D721Med (cell line): ENCODE measurements at places on chromosomes 1 and 21.

DNA sequence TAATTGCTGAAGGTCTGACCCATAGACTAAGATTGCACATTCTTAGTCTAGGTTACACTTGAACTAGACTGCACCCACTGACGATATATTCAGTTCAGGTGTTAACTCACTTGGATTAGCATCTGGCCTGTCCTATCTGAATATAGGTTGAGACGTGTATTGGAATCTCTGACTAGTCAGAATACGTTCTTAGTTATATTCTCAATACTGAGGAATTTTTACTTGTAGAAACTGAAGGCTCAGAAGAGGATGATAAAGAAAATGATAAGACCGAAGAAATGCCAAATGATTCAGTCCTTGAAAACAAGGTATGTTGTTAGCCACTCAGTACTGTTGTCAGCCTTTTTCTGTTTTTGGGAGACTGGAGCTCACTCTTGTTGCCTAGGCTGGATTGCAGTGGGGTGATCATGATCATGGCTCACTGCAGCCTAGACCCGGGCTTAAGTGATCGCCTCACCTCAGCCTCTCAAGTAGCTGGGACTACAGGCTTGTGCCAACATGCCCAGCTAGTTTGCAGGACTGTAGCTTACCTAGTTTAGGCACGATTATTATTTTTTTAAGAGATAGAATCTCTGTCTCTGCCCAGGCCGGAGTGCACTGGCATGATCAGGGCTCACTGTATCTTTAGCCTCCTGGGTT, 10.8 kb downstream of the CCDC17 start:
- no peak for DNase-seq

GRCh38 chr1:212368073-212368484, 46.6 kb downstream of the PACC1 start:
- DNase-seq: peak; percentile 39

DNA sequence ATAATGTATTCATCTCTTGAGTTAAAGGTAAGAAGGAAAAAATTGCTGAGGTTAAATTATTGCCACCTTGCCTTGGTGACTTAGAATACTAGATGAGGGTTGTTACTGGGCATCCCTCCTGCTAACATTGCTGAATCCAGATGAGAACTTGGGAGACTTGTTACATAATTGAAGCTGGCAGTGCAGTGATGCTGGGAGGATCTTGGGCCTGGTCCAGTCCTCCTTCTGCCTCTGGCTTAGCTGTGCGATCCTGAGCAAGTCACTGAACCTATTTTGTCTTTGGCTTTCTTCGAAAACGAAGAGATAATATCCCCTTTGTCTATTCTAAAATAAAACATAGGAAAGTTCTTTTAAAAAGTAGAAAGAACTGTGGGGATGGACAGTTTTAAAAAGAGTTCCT, 244.9 kb upstream of the NRIP1 start:
- DNase-seq: no peak

DNA sequence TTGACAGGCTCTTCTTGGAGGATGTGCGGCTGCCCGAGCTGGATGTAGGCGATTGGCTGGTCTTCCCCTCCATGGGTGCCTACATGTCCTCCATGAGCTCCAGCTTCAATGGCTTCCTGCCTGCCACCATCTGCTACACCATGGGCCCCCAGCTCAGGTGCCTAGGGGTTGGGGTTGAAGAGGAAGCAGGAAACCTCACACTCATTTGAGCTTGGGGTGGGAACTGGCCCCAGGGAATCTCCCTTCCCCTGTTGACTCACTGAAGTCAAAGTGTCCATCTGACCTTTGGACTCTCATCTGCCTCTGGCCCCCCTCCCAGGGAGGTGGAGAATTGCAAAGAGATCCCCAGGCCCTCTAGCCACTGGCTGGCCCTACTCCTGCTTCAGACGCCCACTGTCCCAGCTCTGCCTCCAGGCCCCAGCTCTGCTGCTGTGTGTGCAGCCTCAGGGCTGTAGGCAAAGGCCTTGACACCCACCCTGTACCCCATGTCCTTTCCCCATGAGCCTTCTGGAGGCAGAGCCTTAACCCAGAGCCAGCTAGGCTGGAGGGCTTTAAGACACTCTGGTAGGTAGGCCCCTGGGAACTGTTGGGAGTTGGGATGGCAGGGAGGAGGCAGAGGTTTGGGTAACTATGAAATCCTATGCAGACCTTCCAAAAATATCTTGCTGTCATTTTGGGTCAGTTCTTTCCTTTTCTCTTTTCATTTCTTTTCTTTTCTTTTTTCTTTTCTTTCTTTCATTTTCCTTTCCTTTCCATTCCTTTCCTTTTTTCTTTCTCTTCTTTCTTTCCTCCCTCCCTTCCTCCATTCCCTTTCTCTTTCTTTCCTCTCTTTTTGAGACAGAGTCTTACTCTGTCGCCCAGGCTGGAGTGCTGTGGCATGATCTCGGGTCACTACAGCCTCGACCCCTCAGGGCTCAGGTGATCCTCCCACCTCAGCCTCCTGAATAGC, 66.9 kb upstream of the TINAGL1 start:
- DNase-seq: no peak

DNA sequence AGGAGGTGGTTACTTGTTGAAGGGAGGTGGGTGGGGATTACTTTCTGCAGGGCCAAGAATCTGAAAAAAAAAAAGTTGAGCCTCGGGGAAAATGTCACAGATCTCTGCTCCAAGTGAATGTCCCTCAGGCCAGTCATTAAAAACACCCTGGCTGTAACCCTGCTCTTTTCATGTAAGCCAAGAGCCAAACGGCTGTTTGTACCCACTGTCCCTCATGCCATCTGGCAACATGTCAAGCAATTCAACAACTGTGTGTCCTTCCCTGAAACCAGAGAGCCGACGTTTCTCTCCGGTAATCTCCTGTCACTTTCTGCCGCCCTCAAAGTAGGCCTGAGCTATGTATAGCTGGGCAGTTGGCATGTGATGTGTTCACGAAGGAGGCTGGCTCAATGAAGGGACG, 14.7 kb downstream of the CASQ2 start:
- no peak for DNase-seq

- no peak for DNase-seq
These were observed 129.2 kb downstream of the GLUL start for GRCh38 chr1:182262425-182262824.

DNA sequence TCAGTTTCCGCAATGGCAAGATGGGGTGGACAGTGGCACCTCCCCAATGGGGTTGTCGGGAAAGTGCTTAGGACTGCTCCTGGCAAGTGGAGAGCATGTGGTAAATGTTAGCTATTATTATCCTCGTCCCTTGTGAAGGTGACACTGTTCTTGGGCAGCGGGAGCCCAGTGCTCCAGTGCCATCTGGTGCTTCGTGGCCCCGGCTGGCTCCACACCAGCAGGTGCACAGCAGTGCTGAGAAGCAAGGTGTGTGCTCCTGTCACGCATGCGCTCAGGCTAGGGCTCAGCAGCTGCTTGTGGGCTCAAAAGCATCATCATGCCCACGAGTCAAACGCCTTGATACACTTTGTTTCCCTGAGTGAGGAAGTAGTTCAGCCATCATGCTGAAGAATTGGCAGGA, 24.9 kb upstream of the KCNC4 start:
- no peak for DNase-seq

- DNase-seq: no peak
These were observed 3.6 kb downstream of the CTBS start for GRCh38 chr1:84570436-84571149.

DNA sequence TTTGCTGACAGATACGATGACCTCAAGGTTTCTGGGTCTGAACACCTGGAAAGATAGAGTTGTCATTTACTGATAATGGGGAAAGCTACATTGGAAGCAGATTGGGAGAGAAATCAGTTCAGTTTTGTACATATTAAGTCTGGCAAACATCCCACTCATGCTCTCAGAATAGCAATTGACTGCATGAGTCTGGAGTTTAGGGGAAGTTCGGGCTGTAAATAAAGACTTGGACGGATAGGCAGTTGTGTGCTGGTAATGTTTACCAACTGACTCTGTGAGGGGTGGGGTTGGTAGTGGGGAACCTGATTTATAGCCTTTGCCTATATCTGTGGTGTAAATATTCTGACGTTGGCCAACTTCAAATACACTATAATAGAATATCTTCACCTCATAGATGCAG, 4.0 kb downstream of the H6PD start:
- no peak for DNase-seq

- DNase-seq: no peak
These were observed 817.9 kb downstream of the PLA2G4A start for GRCh38 chr1:187646536-187647107.

DNA sequence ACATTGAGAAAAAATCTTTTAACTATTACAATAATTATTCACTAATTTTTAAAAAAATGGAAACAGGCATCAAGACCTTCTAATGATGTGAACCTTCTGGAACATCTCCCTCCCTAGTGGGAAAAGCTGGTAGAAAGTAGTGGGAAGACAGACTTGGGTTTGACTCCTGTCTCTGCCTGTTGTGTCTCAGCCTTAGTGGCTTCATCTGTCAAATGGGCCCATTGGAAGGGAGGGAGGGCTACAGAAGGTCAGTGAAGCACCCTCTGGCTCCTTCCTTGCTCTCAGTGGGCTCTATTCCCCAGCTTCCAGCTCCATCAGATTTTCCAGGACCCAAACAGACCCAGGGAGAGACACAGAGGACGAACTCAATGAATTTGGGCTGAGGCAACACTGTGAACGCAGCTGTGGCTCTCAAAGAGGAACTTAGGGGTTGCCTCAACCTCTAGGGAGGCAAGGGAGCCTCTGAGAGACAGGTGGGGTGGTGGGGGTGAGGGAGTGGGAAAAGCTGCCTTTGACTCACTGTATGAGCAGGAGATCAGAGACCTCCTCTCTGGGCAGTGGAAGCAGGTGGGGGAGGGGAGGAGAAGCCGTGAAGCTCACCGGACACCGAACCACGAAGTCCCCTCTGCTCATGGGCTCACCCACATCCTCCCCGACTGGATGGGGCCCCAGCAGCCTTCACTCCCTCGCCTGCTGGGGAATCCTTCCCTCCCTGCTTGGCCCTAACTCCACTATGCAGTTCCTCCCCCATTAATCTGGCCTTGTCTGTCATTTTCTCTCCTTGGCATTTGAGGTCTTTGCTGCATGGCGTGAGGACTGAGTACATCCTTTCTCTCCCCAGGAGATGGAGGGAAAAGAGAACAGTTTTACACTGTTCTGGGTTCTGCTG, 4.5 kb downstream of the CNR2 start:
- DNase-seq: no peak

- DNase-seq: no peak
These were observed 430.5 kb downstream of the MRPL39 start for GRCh38 chr21:25176637-25177412.

DNA sequence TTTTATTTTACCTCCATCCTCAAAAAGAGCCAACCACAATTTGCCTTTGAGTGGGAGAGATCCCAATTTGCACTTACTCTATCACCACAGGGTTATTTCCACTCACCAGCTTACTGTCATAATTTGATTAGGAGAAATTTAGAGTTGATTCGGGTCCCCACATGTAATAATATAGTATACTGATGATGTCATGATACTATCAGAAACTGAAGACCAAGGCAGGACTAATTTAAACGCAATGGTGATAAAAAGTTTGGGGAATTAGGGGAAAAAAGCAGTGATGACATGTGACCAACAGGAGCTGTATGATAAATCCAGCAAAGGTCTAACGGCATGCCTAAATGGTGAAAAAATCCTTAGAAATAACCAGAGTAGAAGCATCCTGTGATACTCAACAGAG, 54.4 kb downstream of the TRIM33 start:
- no peak for DNase-seq

GRCh38 chr1:86860020-86860419, 53.9 kb downstream of the SELENOF start:
- DNase-seq: no peak

DNA sequence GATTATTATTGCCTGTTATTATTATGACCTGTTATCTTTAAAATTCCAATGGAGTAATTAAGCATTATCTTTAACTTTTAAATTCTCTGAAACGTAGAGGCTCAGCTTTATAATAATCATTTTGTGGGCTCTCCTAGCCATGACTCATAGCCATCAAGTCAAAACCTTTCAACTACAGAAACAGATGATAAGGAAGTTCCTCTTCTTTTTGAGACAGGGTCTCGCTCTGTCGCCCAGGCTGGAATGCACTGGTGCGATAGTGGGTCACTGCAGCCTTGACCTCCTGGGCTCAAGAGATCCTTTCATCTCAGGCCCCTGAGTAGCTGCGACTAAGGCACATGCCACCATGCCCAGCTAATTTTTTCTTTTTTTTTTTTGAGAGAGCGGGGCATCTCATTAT, 43.5 kb downstream of the CHML start:
- no peak for DNase-seq

GRCh38 chr1:106173101-106173500, 883.4 kb upstream of the PRMT6 start:
- DNase-seq: no peak

DNA sequence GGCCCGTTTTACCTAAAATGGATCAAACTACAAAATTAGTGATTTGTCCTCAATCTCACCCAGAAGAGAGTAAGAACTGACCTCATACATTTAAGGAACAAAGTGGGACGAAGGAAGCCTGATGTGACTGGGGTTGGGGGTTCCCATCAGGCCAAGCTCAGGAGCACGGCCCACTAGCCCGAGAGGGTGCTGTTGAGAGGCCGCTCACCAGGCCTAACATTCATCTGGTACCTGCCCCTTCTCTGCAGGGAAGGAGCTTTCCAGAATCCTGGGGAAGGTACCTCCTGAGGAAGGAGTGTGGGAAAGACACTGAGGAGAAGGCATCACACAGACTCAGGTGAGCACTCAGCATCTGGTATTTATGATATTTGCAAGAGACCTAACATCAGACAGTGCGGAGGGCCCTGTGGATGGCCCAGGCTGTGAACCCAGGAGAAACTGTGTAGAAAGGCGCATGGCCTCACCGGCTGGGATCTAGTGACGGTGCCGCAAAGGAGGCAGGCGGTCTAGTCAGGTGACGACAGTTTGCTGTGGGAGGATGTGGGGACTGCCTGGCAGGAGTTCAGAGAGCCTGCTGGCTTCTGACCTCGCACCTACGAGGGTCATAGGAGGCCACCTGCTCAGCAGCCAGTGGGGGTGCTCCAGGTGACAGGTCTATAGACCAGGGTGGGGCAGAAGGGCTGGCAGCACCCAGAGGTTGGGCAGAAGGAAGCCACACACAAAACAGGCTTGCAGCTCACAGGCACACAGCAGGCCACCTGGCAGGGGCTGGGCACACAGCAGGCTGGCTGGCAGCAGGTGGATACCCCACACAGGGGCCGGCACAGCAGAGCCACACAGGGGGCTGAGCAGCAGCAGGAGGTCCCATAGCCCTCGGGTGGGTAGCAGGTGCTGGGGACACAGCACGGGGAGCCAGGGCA, 543 bp downstream of the KRTAP12-4 start:
- no peak for DNase-seq

- DNase-seq: no peak
These were observed 166.9 kb downstream of the IER5 start for GRCh38 chr1:181255270-181255929.

DNA sequence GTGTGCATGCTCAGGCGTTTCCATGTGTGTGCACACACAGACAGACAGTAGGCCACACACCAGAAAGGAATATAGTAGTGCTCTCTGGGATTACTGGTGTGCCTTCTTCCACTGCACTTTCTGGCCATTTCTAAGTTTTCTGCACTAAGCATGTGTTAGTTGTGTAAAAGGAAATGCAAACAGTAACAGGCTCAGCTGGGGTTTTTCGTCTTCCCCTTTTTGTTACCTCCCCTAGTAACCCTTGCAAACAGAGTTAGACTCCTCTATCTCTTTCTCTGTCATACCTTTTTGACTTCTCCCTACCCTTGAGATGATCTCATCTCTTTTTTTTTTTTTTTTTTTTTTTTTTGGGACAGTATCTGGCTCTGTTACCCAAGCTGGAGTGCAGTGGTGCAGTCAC, 196.3 kb downstream of the SDCCAG8 start:
- DNase-seq: no peak

- DNase-seq: no peak
These were observed 469 bp upstream of the S100A16 start for GRCh38 chr1:153613406-153613805.

GRCh38 chr1:115062542-115063004, 26.7 kb downstream of the TSPAN2 start:
- no peak for DNase-seq

- DNase-seq: no peak
These were observed 162.8 kb downstream of the FASLG start for GRCh38 chr1:172821609-172822274.
